ENCODE measurements at places on chromosomes 5 and 9. TPM values are rescaled to one million over a fixed set of nuclear protein-coding genes. Genes with fewer than 3 reads are reported as not detected.

DNA sequence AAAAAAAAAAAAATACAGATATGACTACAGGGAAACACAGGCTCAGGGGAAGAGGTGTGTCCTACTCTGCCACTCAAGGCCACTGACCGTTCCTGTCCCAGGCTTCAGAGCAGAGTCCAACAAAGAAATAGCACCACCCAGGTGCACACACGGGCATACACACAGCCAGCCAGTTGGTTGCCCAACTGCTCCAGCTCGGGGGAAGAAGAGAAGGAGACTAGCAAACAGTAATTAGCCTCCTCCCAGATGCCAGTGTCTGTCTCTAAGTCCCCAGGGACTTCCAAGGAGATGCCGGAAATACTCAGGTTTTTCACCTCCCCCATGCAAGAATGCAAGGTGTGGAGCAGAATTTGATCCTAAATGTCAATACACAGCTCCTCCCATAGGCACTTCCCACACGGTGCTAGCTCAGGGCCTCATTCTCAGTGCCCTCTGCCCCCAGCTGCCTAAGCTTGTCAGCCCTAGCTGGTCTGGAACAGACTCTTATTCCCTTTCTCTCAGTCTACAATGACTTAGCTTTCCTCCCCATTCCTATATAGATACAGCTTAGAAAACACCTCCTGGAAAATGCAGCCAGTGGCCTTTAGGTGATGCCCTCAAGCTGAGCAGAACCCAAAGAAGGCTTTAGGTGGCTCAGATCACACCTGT, 1.7 kb downstream of the MYORG start:
- H3K4me3 ChIP-seq, result no peak overlapping the region
- no peak for DNase-seq
- H3K4me1 ChIP-seq, result peaks cover 3% of the 10 kb centered on the region
- H3K27ac ChIP-seq, result no peak overlapping the region
- no peaks in the 10 kb centered on the region for H3K36me3 ChIP-seq
- H3K27me3 ChIP-seq, result no peaks in the 10 kb centered on the region

DNA sequence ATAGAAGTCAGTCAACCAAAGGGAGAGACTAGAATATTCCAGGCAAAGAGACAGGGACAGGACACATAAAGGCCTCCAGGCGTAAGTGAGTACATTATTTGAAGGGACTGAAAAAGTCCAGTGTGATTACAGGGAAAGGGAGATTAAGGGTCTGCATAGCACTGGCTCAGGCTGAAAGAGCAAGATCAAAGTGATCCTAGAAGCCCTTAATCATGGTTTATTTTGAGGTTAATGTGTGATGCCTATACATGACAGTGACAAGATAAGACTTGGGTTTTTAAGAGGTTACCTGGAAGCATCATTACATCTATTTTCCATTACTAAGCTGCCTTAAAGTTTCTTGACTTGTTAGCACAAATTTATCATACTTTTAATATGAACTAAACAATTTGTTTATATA, 25.8 kb downstream of the LMBRD2 start:
- no peaks in the 10 kb centered on the region for H3K4me1 ChIP-seq
- no peak overlapping the region for H3K27ac ChIP-seq
- no peak for DNase-seq
- H3K4me3 ChIP-seq, result no peak overlapping the region

BHMT2 gene
- total RNA-seq, result 5.3 TPM

PCDHGA6 gene
- total RNA-seq, result 16.1 TPM

DNA sequence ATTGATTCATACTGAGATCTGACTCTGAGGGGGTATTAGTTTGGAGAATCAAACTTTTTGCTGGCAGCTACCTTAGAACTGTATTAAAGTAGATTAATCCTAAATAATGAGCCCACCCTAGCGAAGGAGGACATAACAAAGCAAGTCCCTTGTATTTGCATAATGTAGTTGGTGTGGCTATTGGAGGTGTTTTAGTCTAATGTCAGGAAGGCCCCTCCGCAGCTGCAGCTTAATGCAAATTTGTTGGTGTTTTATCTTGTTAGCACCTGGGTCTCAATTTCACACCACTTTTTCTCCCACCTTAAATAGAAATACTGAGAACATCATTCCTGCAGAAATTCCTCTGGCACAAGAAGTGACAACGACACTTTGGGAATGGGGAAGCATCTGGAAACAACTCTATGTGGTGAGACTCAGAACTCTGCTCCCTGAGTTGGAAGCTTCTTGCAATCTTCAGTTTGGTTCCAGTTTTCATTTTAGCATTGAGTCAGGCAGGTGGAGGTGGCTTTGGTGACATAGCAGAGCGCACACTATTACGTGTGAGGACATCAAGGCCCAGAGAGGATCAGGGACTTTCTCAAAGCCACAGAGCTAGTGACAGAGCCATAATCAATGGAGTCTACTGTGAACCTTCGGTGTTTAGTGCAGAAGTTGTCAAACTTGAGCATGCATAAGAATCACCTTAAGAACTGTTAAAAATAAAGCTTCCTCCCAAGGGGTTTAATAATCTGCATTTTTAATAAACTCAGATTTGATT, 33.9 kb downstream of the DOCK2 start:
- DNase-seq, result no peak
- H3K4me1 ChIP-seq, result no peaks in the 10 kb centered on the region
- H3K4me3 ChIP-seq, result no peak overlapping the region
- H3K27me3 ChIP-seq, result no peaks in the 10 kb centered on the region

GRCh38 chr9:24594234-24594850, 48.6 kb upstream of the IZUMO3 start:
- H3K4me1 ChIP-seq, result no peaks in the 10 kb centered on the region
- H3K36me3 ChIP-seq, result no peaks in the 10 kb centered on the region
- no peak for DNase-seq
- no peak overlapping the region for H3K4me3 ChIP-seq
- no peak overlapping the region for H3K27ac ChIP-seq

DNA sequence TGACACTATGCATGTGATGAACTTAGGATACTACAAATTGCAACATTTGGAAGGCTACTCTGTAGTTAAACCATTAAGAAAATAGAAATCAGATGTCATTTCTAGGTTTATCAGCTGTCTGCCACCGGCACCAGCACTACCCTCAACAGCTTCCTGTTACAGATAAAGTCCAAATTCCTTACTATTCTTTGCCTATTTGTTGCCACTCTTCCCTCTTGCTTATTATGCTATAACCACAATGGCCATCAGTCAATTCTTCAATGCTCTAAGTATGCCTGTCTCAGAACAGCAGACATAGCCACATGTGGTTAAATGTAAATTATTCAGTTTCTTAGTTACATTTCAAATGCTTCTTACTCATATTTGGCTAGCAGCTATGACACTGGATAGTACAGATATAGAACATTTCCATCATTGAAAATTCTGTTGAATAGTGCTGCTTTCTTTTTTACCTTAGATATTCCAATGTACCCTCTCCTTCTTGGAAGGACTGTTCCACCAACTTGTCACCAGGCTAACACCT, 21.0 kb downstream of the DHX29 start:
- H3K27ac ChIP-seq, result no peak overlapping the region
- H3K27me3 ChIP-seq, result no peaks in the 10 kb centered on the region
- no peaks in the 10 kb centered on the region for H3K36me3 ChIP-seq
- no peak for DNase-seq

DNA sequence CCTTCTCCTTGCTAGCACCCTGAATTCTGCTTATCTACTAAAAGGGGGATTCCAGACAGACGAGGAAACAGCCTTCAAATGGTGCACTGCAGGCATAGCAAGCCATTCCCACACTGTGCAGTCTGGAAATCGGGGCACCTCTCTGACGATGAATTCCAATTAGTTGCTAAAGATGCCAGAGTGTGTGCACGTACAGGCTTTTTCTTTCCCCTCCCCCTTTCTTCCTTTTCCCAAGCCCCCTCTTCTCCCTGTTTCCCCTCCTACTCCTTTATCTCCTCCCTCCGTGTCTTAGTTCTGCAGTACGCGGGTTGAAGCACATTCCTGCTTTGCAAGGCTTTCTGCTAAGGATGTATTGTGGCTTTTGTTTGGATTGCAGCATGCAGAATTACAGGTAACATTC, at the start of gene GPR21:
Gene GPR21 (plus strand): TSS at position 316 of the 400 bp plus-strand sequence. CDS start 900 bp downstream, outside the sequence.
- peak within 1 kb of the TSS; percentile 72 for H3K27ac ChIP-seq
- H3K36me3 ChIP-seq, result no peaks in the 10 kb centered on the region
- DNase-seq, result no peak
- no peaks in the 10 kb centered on the region for H3K4me1 ChIP-seq

PCDHA5 gene
- total RNA-seq, result 0.69 TPM

TLX3 gene
- not detected for total RNA-seq

DNA sequence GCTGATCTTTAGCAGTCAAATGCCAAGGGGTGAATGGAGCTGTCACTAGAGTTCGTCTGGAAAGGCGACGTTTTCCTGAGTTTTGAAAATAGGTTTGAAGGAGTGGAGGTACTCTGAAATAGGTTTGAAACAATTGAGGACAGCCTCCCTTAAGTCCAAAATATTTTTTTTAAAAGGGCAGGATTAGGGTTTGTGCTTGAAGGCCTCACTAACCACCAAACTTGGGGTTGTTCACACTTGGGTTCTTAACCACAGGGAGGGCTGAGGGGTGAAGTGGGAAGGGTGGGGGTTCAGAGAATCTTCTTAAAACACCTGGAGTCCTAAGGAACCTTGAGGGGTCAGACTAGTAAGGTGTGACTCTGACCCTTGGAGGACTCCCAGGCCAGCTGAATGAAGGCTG, 3.5 kb upstream of the PCDH12 start:
- no peaks in the 10 kb centered on the region for H3K36me3 ChIP-seq
- H3K4me1 ChIP-seq, result no peaks in the 10 kb centered on the region
- DNase-seq, result no peak
- H3K27me3 ChIP-seq, result no peaks in the 10 kb centered on the region
- no peak overlapping the region for H3K4me3 ChIP-seq

GPR150 gene
- not detected for total RNA-seq

CTSV gene
- not detected for total RNA-seq

DNA sequence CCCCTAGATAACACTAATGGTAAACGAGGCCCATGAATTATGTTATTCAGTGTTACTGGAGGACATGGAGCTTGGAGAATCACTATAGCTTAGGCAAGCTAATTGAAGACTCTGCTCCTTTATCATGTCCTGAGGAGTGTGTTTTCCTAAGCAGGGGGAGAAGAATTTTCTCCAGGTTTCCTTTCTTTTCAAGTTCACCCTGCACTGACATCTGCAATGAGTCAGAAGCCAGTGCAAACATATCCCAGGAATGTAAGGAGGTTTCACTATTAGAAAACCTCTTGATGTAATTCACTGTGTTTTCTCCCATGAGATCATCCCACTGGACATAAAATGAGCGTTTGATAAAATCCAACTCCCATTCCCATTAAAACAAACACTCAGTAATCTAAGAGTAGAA, 75.6 kb downstream of the DMRT2 start:
- H3K4me1 ChIP-seq, result no peaks in the 10 kb centered on the region
- no peak for DNase-seq
- H3K36me3 ChIP-seq, result no peaks in the 10 kb centered on the region
- H3K27me3 ChIP-seq, result no peaks in the 10 kb centered on the region
- no peak overlapping the region for H3K4me3 ChIP-seq

- no peak overlapping the region for H3K27ac ChIP-seq
- no peaks in the 10 kb centered on the region for H3K4me1 ChIP-seq
- H3K36me3 ChIP-seq, result no peaks in the 10 kb centered on the region
- DNase-seq, result no peak
Measured at GRCh38 chr5:174423558-174423957, 300.8 kb upstream of the MSX2 start.

DNA sequence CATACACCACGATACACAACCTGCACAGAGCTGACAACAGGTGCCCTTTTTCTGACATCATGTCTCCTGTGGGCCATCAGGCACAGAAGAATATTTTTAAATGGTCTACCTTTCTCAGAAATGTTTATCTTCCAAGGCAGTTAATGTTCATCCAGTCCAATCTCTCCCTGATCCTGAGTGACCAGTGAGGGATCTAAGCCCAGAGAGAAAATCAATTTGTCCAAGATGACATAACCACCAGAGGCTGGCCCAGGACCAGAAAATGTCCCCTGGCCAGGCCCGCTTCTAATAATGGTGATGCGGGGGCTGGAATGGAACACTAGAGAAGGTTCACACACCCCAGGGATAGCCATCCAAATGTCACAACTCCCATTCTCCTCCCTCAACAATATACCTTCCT, 357.9 kb upstream of the KIF2A start:
- H3K4me3 ChIP-seq, result no peak overlapping the region
- H3K27me3 ChIP-seq, result no peaks in the 10 kb centered on the region
- H3K27ac ChIP-seq, result no peak overlapping the region
- no peaks in the 10 kb centered on the region for H3K4me1 ChIP-seq

PCDH1 gene
- 31.8 TPM for total RNA-seq

EGFL7 gene
- total RNA-seq, result 119 TPM

GRCh38 chr9:79559495-79560181, 12.1 kb upstream of the TLE4 start:
- no peaks in the 10 kb centered on the region for H3K36me3 ChIP-seq
- H3K27ac ChIP-seq, result no peak overlapping the region
- H3K4me1 ChIP-seq, result no peaks in the 10 kb centered on the region
- H3K4me3 ChIP-seq, result no peak overlapping the region

GRCh38 chr9:120452631-120453030, 127.3 kb downstream of the CDK5RAP2 start:
- DNase-seq, result no peak
- no peaks in the 10 kb centered on the region for H3K4me1 ChIP-seq
- H3K27ac ChIP-seq, result no peak overlapping the region

SLC44A1 gene
- 75.0 TPM for total RNA-seq

- no peak for DNase-seq
- H3K4me1 ChIP-seq, result peaks cover 9% of the 10 kb centered on the region
- H3K4me3 ChIP-seq, result no peak overlapping the region
- peak overlapping the region; percentile 73 for H3K27ac ChIP-seq
- no peaks in the 10 kb centered on the region for H3K27me3 ChIP-seq
Measured at GRCh38 chr9:92425474-92425873, 1.2 kb upstream of the OMD start.

SPATA31E1 gene
- total RNA-seq, result not detected

GRCh38 chr5:118967059-118967508, 21.3 kb downstream of the DTWD2 start:
- H3K27ac ChIP-seq, result no peak overlapping the region
- no peaks in the 10 kb centered on the region for H3K27me3 ChIP-seq
- H3K4me3 ChIP-seq, result no peak overlapping the region
- H3K36me3 ChIP-seq, result no peaks in the 10 kb centered on the region
- no peak for DNase-seq

GRCh38 chr5:61806491-61807020, 474.5 kb downstream of the ZSWIM6 start:
- H3K36me3 ChIP-seq, result no peaks in the 10 kb centered on the region
- H3K27me3 ChIP-seq, result no peaks in the 10 kb centered on the region
- no peak overlapping the region for H3K4me3 ChIP-seq
- H3K27ac ChIP-seq, result no peak overlapping the region
